ENCODE measurements at places on chromosomes 4 and X.

DNA sequence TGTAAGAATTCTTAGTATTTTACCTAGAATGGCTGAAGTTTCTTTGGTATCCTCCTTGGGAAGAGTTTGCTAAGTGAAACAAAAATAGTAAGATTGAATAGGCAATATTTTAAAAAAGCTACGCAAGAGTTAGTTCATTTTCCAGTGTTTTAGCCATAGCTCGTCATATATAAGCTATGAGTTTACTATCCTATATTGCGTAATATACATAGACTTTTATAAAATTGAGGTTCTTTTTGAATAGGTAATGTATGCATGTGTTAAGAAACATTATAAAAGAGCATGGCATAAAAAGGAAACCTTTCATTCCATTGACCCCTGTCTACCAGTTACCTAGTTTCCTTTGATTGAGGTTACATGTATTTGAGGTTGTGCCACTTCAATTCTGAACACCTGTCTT is 67.0 kb downstream of the DACH2 start:
- no peak for DNase-seq

- DNase-seq: no peak
These were observed 356.0 kb downstream of the ADAM29 start for GRCh38 chr4:175273995-175274753.

- no peak for DNase-seq
These were observed 129.1 kb downstream of the HMX1 start for GRCh38 chr4:8742546-8742945.

- DNase-seq: peak; percentile 80
These were observed 568 bp downstream of the FHDC1 start for GRCh38 chr4:152936446-152937335.

- DNase-seq: peak; percentile 16
These were observed 107.8 kb downstream of the EFNB1 start for GRCh38 chrX:68936608-68937007.

DNA sequence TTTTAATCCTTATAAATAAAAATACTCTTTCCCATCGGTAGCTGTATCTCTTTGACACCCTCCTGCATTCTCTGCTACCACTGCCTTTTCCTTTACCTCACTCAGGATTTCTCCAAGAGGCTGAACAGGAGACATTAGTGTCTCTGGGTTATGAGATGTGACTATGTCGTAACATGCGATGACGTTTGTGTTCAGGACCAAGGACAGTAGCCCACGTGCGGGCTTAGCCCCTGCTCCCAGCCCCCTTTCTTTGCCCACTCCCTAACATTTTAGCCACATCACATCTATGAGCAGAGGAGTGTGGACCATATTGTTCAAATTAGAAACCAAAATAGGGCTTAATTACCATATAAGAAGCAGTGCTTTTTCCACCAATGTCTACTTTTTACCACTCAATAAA is 369.3 kb downstream of the FBXW7 start:
- no peak for DNase-seq

GRCh38 chr4:81789158-81789557 is 317.5 kb upstream of the RASGEF1B start:
- no peak for DNase-seq

DNA sequence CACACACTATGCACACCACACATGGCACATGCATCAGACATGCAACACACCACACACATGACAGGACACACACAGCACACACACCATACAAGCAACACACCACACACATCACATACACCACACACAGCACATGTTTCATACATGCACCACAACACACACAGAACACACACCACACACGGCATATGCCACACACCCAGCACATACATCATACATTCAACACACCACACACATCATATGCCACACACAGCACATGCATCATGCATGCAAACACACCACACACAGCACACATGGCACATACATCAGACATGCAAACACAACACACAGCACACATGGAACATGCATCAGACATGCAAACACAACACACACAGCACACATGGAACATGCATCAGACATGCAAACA is 80.7 kb upstream of the LRPAP1 start:
- no peak for DNase-seq

DNA sequence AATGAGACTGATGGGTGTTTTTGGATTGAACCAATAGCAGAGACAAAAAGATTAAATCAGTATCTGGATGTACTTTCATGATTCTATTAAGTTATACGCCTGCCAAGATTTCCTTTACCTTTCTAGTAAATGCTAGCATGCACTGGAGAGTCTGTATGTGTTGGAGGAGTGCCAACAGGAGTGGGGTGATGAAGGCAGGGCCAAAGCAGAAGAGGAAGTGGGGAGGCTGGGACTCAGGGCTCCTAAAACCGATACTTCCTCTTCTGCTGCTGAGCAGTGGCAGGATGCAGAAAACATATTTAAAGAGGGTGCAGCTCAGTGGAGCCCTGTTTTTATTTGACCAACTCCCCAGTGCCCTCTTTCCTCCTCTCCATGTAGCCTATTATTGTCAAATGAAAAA is 5.6 kb downstream of the CYSLTR1 start:
- peak; percentile 84 for DNase-seq

DNA sequence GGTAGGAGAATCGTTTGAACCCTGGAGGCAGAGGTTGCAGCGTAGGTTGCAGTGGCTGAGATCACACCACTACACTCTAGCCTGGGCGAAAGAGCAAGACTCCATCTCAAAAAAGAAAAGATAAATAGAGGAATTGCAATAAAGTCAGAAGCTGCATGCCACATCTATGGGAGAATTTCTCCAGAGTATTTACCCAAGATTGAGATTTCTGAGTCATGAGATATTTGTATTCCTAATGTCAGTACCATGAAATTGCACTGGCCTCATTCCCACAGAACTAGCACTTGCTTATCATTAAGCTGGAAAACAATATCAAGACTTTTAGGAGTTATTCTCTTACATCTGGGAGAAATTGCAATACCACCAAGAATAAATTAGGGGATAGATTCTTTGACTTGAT is 37.4 kb downstream of the ASIC5 start:
- DNase-seq: no peak

Data from spleen (tissue), 13 donors.